ENCODE measurements at places on chromosomes 1 and 21.
A peak's percentile ranks its signal among the peaks of the same experiment; 100 is the strongest.

DNA sequence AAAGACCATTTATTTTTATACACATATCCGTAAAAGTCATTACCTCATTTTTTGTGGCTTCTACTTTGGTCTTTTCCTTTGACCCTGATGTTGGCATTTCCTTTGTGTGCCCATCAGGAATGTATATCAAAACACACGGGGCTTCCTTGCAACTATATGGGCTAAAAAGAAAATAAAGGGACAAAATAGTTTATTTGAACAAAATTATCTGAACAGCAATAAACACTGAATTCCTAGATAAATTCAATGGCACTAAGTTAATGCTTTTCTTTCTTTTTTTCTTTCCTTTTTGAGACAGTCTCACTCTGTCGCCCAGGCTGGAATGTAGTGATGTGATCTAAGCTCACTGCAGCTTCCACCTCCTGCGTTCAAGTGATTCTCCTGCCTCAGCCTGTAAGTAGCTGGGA is 45.2 kb downstream of the EPRS1 start:
- no peak for DNase-seq

- peak; percentile 69 for DNase-seq
Observed at GRCh38 chr1:201126832-201127754, at the start of gene ASCL5. TSS of gene ASCL5 (minus strand) at chr1:201127184. CDS start at chr1:201115372, 11,812 bp downstream.

DNA sequence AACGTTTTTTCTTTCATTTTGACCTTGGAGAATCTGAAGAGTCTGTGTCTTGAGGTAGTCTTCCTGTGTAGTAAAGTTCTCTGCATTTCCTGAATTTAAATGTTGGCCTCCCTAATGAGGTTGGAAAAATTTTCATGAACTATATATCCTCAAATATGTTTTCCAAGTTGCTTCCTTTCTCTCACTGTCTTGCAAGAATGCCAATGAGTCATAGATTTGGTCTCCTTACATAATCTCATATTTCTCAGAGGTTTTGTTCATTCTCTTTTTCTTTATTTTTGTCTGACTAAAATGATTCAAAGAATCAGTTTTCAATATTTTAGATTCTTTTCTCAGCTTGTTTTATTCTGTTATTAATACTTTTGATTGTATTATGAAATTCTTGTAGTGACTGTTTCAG is 87.6 kb downstream of the DRAM2 start:
- DNase-seq, result no peak

DNA sequence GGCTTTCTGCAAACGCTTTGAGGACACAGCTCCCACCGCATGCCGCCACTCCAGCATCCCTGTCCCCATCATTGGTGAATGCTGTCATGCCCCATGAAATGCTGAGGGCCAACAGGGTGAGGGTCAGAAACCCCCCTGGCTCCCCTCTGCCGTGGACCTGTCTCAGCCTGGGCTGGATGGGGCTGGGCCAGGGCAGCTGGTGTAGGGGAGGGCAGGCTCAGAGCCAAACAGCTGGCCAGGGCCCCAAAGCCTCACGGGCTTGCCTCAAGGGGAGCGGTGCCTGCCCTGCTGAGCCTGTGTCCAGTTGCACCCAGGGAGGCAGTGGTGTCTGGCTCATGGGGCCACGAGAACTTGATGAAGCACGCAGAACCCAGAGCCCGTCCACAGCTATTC is 49.7 kb downstream of the S100B start:
- DNase-seq, result no peak

- DNase-seq, result no peak
Observed at GRCh38 chr1:184648160-184648855, 106.3 kb downstream of the EDEM3 start.

DNA sequence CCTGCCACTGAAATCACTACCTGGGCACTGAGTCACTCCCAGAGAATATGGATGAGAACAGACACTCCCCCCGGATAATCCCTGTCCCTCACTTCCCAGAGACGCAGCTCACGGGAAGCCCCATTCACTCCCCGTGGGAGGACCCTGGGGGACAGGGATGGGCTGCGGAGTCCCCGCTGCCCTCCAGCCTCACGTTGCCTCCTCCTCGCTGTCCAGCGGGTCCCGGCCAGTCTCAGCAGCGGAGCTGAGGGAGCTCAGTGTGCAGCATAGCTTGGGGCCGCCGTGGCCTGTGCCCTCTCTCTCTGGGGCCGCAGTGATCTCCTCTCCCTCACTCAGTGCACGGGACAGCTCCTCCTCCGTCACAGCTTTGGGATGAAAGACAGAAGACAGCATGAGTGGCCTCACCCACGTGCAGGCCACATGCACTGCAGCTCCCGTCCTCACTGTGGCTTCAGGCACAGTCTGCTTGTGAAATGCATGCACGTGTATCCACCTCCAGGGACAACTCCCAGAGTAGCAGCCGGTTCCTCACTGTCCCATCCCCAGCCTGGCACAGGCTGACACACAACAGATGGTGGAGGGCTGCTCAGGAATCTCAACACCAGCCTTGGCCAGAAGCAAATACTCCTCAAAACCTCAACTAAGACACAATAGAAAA is 7.4 kb downstream of the CFAP410 start:
- peak; percentile 46 for DNase-seq

DNA sequence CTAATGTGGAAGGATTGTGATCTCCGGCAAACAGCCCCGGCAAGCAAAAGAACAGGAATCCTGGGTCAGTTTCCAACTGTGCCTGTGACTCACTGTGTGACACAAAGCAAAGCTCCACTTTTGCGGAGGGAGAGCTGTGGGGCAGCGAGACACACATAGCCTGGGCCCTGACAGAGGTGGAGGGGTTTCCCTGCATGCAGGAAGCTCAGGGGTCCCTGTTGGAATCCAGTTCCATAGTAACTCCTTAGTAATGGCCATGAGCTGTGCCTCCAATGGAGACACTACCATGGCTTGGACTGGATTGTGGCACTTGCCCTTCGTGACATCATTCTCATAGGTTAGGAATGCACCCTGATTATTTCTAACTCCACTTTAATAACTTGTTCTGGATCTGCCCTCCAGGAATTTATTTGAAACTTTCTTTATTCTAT is 47.0 kb upstream of the ATF3 start:
- DNase-seq, result peak; percentile 54

- DNase-seq, result no peak
Observed at GRCh38 chr1:7389906-7390603, 381.0 kb upstream of the VAMP3 start.

- no peak for DNase-seq
Observed at GRCh38 chr1:209678981-209679539, 3.8 kb downstream of the G0S2 start.

DNA sequence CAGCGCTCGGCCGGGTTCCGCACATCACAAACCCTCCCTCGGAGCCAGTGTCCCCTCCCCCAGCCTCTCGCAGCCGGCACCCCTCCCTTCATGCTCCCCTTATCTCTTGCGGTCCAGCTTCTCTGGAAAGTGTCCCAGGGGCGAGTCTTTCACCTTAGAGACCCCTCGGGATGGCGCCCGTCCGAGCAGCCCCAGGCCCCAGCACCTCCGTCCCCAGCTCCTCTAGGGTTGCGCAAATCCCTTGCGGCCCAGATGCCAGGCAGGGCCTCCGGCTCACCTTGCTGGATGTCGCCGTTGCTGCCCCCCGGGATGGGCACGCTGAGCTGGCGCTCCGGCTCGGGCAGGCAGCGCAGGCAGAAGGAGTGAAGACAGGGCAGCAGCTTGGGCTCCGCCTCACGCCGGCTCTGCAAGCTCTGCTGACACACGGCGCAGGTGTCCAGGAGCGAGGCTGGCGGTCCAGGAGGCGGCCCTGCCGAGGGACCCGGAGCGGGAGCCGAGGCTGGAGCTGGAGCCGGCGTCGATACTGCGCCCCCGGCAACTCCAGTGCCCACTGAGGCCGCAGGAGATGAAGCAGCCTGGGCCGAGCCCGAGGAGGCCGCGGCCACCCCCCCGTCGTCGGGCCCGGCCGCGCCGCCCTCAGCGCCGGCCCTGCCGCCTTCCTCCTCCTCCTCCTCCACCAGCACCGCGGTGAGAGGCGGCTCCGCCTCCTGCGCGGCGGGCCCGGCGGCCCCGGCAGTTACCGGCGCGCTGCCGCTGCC is 550 bp downstream of the TRIM33 start:
- peak; percentile 78 for DNase-seq

DNA sequence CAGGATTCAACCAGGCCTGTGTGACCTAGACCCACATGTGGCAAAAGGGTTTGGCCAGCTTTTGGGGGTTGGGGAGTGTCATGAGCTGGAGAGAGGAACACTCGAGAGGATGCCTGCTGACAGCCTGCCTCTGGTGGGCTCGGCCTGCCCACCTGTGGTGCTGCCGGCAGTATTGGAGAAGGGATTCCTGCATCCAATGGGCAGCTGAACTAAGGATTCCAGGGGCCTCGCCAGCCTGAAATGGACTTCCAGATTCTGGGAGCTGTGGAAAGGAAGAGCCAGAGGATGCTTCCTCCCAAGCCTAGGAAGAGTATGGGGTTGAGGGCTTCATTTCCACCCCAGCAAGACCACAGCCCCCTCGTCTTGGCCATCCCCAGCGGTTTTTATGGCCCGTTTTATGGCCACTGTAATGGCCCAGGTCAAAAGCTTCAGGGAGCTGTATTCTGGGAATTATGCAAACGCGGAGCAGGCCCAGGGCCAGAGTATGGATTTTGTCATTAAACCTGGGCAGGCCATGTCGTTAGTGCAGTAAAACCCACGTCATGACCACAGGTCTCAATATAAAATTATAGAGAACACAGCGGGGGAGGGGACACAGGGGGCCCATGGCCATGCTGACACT is 63.6 kb downstream of the TMEM53 start:
- DNase-seq, result no peak

DNA sequence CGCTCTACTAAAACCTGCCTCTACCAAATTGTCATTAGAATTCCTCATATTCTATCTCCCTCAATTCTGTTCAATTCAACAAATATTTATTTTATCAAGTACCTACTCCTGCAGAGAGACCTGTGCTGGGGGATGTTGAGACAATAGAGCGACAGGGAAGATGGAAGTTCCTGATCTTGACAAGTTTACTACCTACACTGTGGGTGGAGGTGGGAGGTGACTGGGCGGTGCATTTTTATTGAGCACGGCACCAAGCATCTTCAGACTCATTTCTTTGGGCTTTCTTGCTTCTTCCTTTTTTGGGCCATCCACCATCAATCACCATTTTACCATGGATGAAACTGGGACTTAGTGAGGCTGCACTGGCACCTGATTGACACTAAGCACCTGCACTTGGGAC is 61.3 kb downstream of the KIRREL1 start:
- DNase-seq, result no peak

DNA sequence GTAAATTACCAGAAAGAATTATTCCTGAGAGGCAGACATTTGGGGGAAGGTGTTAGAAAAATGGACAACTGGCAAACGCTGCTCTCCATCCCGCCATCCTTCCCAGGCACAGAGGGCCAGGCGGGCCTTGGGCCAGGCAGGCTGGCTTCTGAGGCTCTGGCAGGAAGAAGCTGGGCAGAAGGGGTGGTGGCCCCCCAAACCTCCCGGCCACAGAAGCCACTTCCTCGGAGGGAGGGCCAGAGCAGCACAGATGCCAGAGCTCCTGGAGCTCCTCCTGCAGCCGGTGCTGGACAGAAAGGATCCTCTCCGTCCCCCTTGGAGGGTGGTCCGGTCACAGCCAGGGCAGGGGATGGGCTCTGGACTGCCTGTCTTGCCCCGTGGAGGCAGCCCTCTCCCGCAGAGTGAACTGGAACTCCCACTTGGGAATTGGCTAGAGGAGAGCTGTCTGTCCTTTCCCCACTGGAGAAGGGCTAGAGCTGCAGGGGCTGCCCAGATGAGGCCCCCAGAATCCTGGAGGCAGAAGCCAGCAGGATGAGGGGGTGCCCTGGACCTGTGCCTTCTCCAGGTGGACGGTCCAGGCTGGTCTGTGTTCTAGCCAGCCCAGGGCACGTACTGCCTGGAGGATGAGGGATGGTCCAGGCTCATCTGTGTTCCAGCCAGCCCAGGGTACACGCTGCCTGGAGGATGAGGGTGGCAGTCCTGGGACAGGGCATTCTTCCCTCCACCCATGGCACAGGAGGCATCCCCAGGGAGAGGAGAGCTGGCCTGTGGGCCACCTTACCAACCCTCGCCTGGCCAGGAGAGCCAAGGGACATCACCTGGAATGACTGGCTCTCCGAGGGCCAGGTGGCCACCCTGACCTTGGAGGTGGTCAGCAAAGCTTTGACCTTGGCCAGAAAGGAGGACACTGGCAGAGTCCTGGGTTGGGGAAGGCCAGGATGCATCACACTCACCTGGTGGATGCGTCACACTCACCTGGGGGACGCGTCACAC is 47.4 kb upstream of the ACTRT2 start:
- no peak for DNase-seq

- DNase-seq, result no peak
Observed at GRCh38 chr1:233998456-233998855, 94.0 kb downstream of the SLC35F3 start.

DNA sequence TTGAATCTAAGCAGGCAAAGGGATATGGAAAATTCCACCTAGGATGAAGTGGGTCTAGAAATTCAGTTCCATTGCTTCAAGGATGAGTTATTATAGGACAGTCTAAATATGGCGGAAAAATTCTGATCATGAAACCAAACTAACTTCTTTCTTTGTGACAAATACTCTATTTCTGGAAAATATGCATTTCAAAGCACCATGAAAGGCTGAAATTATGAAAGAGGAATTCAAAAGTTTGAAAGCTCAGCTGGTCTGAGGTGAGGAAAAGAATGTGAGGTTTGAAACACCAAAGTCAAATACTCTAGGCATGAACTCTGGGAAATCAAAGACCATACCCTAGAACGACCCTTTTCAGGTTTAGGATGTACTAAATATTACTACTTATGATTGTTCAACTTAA is 36.4 kb upstream of the COL11A1 start:
- DNase-seq, result no peak

DNA sequence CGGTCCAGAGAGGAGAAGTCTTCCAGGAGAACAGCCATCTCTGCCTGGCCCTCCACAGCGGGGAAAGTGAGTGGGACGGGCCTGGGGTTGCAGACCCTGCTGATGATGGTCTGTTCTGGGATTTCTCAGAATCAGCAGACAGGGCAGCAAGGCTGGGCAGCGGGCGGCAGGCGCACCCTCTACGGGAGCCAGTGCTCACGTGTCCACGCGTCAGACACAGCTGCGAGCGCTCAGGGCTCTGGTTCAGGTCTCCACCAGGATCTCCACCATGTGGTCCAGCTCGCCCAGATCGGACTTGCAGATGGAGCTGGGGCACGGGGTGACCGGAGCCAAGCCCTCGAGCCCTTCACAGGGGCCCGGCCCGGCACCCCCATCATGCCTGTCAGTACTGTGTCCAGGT is 5.5 kb downstream of the CLCA4 start:
- DNase-seq, result no peak

DNA sequence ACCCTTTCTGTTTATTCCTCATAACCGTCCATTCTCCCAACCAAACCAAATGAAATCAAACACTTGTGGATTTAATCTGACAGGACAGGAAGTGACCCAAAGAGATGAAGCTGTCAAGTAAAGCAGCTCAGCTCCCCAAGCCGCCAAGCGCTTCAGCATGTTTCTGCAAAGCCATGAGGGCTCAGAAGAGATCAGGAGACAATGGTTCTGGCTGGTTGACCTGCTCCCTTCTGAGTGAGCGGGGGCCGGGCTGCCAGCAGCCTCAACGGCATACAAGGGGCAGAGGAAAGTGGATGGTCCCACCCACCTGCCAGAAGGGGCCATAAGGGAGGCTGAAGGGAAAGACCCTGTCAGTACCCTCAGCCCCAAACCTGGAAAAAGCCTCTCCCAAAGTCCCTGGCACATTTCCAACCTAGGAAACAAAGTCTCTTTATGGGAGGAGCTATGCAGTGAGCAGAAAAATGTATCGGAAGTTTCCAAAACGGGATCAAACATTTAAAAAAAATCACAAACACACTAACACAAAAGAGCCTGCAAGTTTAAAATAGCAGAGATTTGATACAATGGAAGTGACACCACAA is 45.4 kb downstream of the SLC45A1 start:
- no peak for DNase-seq
